ENCODE measurements at places on chromosomes 11 and 22. TPM values are rescaled to one million over a fixed set of nuclear protein-coding genes. Genes with fewer than 3 reads are reported as not detected.
A peak's percentile ranks its signal among the peaks of the same experiment; 100 is the strongest.

The SCUBE2 gene
- 7.7 TPM for polyA plus RNA-seq

GRCh38 chr11:12897390-12897789 is 111.7 kb upstream of the RASSF10 start:
- DNase-seq = no peak

The TRIM34 gene
- polyA plus RNA-seq = 8.2 TPM

The THRSP gene
- polyA plus RNA-seq = 0.44 TPM

The RDX gene
- polyA plus RNA-seq = 177 TPM

GRCh38 chr11:97231231-97231630 is 841.4 kb downstream of the JRKL start:
- no peak for DNase-seq

GRCh38 chr11:59216641-59217564 is 4.2 kb upstream of the MPEG1 start:
- no peak for DNase-seq

GRCh38 chr11:46112961-46113607 is 8.2 kb downstream of the PHF21A start:
- peak; percentile 49 for DNase-seq

Measured in right renal pelvis (tissue), 4 donors.